COLO829 (cell line): ENCODE measurements at places on chromosomes 5 and 9.

DNA sequence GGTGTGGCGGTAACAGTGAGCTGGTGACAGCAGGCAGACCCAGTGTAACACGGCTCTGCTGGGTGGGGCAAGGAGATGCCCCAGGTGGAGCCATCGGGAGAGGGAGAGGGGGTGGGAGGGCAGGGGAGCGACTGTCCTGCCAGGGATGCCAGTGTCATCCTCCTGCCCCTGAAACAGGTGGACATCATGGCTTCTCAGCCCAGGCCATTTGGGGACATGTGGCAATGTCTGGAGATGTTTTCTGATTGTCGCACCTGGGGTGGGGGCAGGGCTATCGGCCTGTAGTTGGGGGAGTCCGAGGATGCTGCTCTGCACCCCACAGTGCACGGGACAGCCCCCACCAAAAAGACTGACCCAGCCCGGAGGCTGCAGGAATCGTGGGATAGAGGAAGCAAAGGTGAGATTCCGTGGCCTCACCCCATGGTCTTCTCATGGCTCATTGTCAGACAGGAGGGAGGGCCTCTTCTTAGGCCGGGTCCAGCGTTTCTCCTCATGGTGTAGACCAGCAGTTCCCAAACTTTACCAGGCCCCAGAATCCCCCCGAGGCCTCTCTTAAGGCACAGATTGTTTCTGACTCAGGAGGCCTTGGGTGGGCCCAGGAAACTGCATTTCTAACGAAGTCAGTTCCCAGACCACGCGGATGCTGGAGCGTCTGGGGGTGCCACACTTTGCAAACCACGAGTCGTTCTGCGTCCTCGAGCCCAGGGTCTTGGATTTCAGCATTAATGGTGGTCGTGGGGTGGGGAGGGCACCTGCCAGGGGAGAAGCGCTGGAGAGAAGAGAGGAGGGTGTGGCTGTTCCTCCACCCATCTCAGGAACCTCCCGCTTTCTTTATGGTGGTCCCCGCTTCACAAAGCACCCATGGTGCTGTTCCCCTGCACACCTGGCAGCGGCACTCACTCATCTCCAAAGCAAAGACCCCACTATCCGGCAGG lies 11.0 kb downstream of the COL5A1 start:
- DNase-seq = no peak

GRCh38 chr5:37435261-37435660 lies 56.1 kb downstream of the WDR70 start:
- peak; percentile 14 for DNase-seq

- no peak for DNase-seq
Measured at GRCh38 chr5:140977003-140977402, 10.7 kb downstream of the PCDHAC2 start.

DNA sequence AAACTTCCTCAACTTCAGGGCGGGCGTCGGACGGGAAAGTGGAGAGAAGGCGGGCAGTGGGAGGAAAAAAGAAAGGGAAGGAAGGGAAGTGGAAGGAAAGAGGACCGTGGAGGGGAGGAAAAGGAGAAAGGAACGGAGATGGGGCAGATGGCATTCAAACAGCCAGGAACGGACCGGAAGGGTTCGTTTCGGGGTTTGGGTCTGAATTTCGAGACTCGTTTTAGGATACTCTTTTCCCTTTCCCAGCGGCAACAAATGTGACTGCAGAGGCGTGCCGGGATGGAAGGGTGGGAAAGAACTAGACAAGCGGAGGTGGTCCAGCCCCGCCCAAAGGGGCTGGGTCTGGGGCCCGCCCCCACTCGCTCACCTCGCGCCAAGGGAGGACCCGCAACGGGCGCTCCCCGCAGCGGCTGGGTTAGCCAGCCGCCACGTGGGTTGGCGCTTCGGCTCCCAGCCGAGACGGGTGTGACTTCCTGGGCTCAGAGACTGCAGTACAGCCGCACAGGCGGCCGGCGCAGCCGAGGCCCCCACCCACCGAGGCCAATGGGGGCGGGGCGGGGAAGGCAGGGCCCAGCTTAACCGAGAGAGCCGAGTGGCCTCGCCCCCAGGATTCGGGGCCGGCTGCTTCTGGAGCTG lies 2.7 kb downstream of the VCAN start:
- peak; percentile 34 for DNase-seq

DNA sequence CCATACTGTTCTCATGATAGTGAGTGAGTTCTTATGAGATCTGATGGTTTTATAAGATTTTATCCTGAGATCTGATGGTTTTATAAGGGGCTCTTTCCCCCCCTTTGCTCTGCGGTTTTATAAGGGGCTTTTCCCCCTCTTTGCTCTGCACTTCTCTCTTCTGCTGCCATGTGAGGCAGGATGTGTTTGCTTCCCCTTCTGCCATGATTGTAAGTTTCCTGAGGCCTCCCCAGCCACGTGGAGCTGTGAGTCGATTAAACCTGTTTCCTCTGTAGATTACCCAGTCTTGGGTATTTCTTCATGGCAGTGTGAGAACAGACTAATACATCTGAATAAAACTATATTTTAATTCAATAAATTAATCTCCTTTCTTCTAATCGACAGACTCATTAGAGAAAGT lies 64.9 kb upstream of the ZSWIM6 start:
- DNase-seq = no peak

DNA sequence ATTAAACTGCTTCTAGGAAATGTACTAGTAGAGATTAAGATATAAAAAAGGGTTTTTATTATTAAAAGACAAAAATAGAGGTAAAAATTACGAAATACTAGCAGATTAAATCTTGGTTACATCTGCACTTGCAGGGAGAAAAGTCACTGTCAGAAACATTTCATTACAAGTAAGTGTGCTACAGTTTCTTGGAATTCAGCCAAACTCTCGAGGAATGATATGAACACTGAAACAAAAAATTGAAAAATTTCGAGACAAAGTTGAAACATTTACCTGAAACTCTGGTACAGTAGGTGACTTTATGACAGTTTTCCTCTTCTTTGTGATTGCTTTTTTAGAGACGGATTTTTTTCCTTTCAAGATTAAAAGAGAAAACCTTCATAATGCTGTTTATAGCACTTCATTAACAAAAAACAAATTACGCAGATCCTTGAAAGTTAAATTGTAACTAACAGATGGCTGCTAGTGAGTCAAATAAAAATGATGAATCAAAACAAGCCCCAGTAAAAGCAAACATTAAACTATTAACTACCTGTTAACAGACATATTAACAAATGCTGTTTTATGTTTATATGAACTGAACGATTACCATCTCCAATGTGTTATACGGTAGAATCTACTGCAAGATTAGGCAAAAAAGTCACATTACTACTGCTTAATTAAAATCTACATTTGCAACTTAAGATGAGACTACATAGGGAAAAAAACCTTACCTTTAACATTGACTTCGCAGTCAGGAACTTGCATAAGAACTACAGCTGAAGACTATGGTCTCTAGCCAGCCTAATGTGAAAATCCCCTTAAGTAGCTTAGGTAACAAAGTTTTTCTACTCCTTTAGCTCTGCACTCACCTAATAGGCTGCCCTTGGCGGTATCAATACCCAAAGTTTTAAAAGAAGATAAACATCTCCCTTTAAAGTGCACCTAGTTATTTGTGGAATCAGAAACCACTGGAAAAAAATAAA lies 61.4 kb downstream of the RANBP6 start:
- no peak for DNase-seq

GRCh38 chr9:134039386-134040175 lies 14.3 kb downstream of the BRD3OS start:
- no peak for DNase-seq

GRCh38 chr5:142826741-142827492 lies 56.7 kb downstream of the ARHGAP26 start:
- no peak for DNase-seq

- DNase-seq = peak; percentile 51
Measured at GRCh38 chr5:98796197-98796972, 22.9 kb downstream of the RGMB start.

- DNase-seq = no peak
Measured at GRCh38 chr5:65862384-65862783, 64.0 kb upstream of the ERBIN start.

DNA sequence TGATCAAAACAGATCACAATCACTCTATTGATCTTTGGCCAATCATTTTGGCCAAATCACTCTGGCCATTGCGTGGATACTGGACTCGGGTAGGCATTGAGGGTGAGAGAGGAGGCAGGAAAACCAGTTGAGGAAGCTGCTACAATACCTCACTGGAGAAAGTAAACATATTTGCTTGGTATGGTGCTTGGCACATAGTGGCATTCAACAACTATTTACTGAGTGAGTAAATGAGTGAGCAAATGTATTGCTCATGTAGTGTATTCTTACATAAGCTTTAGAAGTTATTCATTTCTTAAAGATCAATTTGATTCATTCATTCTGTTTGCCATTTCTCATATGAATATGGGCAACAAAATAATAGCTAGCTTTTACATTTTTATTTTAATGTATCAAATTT lies 4.0 kb upstream of the DEPDC1B start:
- DNase-seq = no peak

- DNase-seq = no peak
Measured at GRCh38 chr9:94866770-94867169, 140.3 kb downstream of the AOPEP start.

DNA sequence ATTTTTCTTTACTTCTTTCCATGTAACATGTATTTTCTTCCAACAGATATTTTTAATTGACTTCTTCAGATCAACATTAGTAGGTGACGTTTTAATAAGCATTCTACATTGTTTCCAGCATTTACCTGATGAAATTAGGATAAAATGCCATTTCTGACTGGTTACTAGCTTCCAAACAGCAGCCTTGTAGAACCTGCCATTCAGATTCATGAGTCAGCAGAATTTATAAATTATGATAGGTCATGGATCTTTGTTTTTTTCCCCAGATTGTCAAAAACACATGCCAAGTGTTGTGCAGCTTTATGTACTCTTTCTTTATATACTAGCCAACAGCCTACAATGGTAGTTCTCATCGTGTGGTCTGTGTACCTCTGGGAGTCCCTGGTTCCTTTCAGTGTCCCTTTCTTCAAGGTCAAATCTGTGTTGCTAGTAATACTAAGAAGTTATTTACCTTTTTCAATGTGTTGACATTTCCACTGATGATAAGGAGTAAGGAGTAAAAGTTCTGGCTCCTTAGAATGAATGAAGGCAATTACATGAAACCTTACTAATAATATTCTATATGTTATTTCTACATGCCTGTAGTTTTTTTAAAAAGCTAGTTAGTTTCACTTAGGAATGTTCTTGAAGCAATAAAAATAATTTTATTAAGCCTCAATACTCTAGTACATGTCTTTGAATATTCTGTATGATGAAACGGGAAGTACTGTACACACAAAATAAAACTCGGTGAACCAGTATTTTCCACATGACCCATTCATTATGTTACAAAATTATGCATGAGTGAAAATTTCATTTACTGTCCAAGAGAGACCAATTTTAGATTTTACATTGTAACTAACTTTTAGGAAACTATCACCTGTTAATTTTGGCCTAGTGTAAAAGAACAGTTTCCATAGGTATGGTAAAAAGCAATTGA lies 135.8 kb downstream of the ZCCHC7 start:
- no peak for DNase-seq

DNA sequence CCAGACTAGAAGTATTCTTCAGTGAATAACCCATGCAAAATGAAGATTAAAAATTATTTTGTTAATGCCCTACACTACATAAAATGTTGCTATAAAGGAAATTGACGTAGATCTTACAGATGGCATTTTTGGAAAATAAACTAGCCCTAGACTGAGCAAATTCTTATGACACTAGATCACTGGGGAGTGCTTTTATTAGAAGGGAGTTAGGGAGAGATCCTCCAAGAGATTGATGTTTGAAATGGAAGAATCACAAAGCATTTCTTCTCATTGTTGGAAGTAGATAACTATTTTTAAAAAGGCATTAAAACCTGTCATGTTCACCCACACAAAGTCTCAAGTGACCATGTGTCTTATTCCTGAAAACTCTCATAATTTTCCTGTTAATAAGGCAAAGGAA lies 351.1 kb upstream of the TLE4 start:
- DNase-seq = no peak

- peak; percentile 87 for DNase-seq
Measured at GRCh38 chr9:137034709-137035506, 3.0 kb upstream of the FUT7 start.

GRCh38 chr5:54728588-54728915 lies 211.0 kb downstream of the SNX18 start:
- DNase-seq = no peak

DNA sequence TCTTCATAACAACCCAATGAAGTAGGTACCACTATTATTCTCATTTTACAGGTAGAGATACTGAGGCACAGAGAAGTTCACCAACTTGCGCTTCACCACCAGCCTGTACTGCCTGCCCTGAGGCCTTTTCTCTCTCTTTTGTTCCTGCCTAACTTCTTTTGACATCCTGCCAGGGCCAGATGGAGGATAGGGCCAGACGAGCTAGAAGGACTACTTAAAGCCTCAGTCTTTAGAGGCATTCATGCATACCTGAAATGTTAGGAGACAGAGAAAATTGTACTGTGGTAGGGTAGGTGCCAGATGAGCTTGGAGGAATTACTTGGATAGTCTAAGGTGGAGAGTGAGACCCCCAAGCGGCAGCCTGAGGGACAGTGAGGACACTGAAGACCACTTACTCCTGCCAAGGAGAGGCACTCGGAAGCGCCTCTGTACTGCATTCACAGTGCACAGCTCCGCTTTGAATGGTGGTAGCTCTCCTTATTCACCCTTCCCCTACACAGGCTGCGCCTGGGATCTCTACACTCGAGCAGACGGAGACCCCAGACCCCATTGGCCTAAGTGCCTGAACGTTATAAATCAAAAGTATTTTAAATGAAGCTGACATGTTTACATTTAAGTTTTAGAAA lies 6.2 kb upstream of the ORM1 start:
- no peak for DNase-seq

- no peak for DNase-seq
Measured at GRCh38 chr5:134248256-134248655, 22.4 kb upstream of the PPP2CA start.

GRCh38 chr5:168734119-168734518 lies 155.0 kb upstream of the PANK3 start:
- DNase-seq = no peak

DNA sequence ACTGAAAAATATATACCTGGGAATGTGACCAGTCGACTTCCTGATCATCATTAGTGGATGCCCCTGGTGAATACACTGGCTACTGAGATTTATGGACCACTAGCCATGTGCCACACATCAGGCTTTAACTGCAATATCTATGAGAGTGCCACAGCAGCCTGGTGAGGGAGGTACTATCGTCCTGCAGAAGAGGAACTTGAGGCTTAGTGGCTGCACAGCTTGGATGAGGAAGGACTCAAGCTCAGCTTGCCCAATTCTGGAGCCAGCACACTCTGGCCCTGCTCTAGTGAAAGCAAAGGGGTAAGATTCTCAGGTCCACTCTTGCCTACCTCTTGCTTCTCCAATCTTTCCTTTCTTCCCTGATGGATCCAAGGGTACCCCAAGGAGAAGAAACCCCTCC lies 129.3 kb downstream of the ENTREP1 start:
- DNase-seq = no peak

GRCh38 chr9:137235424-137236237 lies 4.9 kb downstream of the SLC34A3 start:
- DNase-seq = no peak
